NCI-H187 (cell line): ENCODE measurements at places on chromosomes 7 and 10.

- no peak for DNase-seq
Measured at GRCh38 chr7:15686957-15687545, 568 bp upstream of the MEOX2 start.

- DNase-seq = no peak
Measured at GRCh38 chr10:97101166-97101940, 84.4 kb downstream of the SLIT1 start.

GRCh38 chr10:4385231-4385870 lies 440.7 kb upstream of the AKR1E2 start:
- no peak for DNase-seq

DNA sequence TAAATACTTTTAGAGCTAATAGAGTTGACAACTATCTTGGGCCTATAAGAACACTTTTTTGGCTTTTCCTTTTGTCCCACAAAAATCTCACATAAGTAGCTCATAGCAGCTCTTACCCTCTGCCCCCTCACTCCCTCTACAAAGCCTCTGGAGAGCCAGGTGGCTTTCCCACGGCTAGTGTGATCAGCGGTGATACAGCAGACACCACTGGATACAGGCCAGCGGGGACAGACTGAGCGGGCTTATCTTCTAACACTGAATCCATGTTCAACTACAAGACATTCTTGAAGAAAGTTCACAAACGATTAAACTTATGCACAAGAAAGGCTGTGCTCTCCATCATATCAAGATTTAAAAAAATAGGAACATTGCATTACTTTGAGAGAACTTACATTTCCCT lies 377.2 kb downstream of the PARD3 start:
- DNase-seq = no peak

- DNase-seq = no peak
Measured at GRCh38 chr10:66760941-66761340, 164.9 kb upstream of the LRRTM3 start.

GRCh38 chr7:47622586-47622945 lies 40.7 kb upstream of the TNS3 start:
- DNase-seq = no peak

DNA sequence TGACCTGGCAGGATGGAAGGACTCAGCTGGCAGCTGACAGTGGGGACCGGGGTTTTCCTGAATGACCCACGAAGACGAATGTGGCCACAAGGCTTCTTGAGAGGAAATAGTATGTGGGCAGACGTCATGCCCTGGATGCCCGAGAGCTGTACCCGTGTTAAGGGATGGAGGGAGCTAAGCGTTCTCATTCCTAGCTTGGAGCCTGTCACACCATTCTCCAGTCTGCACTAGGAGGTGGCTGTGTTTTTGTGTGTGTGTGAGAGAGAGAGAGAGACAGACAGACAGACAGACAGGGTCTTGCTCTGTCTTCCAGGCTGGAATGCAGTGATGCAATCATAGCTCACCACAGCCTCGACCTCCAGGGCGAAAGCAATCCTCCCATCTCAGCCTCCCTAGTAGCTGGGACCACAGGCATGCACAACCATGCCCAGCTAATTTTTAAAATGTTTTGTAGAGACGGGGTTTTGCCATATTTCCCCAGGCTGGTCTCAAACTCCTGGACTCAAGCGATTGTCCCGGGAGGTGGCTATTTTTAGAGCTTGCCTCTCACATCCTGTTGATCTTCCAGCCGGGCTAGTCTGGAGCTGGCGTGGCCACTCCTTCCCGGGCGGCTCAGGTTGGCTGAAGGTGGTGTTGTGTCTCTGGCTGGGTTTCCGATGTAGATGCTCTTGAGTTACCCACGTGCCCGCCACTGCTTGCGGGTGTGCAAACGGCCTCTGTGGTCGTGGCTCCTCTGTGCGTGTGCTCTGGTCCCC lies 2.1 kb downstream of the AMZ1 start:
- DNase-seq = no peak

GRCh38 chr10:63003816-63004453 lies 129.2 kb upstream of the NRBF2 start:
- DNase-seq = no peak

DNA sequence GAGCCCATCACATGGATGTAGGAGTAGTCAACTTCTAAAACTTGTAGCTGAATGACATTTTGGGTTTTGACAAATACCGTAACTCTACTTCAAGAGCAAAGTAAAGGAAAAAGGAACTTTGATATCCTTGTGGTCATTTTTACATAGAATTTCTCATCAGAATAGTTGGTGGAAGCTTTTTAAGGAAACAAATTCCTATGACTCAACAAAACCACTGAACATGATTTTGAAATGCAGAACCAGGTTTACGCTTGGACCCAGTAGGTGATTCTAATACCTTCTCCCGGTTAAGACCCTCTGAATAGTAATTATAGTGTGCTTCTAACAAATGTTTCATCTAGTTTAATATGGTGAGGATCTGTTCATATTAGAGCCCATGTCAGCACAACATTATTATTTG lies 307.8 kb downstream of the GPR37 start:
- DNase-seq = no peak

DNA sequence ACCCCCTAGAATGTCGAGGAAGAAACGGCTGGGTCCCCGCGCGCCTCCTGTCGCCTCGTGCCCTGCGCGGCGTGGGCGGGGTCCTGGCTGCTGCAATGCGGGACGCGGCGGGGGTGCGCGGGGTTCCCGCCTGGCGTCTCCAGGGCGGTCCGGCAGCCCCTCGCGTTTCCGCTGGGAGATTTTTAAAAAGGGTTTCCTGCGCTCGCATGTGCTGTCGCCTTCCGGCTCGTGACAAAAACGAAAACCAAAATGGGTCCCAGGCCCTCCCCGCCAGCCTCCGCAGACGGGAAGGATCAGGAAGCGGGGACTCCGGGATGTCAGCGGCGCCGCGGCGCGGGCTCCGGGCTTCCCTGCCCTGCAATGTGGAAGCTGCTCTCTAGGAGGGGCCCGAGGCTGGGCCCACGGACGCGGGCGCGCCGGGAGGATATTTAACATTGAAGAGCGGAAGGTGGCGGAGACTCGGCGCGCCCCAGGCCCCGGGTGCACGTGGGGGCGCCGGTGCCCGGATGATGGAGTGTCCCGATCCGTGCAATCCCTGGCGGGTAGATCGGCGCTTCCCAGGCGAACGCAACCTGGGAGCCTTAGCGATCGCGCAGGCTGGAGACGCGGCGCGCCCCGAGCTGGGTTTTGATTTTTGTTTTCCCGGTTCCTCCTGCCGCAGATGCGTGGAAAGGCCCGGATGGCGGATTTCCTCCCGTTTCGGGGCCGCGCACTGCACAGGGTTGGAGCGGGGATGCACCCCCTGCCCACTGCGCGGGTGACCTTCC lies 1.0 kb downstream of the PFKP start:
- no peak for DNase-seq
